ENCODE measurements at places on chromosomes 11 and 22. TPM values are rescaled to one million over a fixed set of nuclear protein-coding genes. Genes with fewer than 3 reads are reported as not detected.

GRCh38 chr11:42647993-42648392 lies 663.8 kb upstream of the API5 start:
- no peak for DNase-seq

- peak; percentile 5 for DNase-seq
Measured at GRCh38 chr11:104700609-104701008, 197.7 kb downstream of the CASP12 start.

- no peak for DNase-seq
Measured at GRCh38 chr22:23118647-23119493, 22.9 kb downstream of the RSPH14 start.

GRCh38 chr11:34366522-34366921 lies 8.7 kb upstream of the ABTB2 start:
- DNase-seq, result no peak

DNA sequence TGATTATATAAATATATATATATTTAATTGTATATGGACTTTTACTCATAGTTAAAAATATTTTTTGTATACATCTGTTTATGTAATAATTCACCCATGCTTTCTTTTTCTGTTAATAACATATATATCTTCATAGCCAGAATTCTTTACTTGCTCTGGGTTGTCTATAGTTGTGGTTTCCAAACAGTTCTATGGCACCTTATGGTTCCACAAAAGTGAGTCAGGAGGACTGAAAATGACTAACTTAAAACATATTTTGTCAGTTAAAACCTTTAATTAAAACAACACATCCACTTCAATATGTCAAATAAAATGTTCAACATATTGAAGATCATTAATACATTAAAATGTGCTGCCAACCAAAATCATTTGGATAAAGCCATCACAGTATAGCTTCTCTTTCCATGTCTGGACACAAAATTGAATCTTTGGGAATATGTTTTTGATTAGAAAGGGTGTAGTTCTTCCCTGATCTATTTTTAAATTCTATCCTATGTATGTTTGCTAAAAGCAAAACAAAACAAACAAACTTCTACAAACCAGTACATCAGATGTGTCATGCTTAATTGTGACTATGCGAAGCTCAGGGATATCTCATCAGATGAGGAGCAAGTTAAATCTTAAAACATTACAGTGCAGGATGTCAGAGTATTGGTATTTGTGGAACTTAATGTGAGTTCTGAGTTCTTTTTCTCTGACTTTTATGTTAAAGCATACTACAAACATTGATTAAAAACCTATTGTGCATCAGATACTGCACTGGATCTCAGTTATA lies 1488.4 kb upstream of the TENM4 start:
- DNase-seq, result no peak

DNA sequence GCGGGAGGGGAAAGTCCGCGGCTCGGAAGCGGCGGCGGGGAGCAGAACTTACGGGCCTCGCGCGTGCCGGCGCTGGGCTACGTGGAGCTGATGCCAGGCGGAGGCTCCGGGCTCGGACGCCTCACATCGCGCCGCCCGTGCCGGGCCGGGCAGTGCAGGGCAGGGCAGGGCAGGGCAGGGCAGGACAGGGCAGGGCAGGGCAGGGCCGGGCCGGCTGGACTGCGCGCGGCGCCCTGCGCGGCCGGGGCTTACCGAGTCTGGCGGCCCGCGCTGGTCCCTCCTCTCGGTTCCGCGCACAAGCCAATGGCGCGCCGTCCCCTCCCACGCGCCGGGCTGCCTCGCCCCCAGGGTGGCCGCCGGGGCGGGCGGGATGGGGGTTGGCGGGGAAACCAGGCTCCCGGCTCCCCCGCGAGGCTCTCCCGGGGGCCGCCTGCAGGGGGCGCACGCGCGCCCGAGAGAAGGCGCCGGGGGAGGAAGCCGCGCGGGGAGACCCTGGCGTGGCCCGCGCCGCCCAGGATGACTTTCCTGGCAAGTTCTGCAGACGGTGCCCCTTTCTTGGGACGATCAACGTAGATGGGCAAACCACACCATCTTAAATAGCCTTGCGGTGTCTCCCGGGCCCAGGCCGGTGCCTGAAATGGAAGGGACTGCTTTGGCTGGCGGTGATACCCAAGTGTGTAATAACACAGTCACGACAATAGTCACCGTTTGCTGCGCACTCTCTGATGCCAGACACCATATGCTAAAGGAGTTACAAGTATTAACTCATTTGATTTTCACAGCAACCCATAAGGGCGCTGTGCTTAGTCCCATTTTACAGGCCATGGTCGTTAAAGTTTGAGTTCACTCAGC lies at the start of gene TP53I11:
TP53I11 (minus strand) TSS at position 259 of the 852 bp plus-strand sequence. CDS start 12,548 bp downstream, outside the sequence.
- DNase-seq, result peak; percentile 18

- DNase-seq, result no peak
Measured at GRCh38 chr11:24357620-24358410, 139.0 kb upstream of the LUZP2 start.

HEPACAM gene
- polyA plus RNA-seq, result not detected

TYR gene
- polyA plus RNA-seq, result not detected

TTLL12 gene
- polyA plus RNA-seq, result 7.5 TPM

DNA sequence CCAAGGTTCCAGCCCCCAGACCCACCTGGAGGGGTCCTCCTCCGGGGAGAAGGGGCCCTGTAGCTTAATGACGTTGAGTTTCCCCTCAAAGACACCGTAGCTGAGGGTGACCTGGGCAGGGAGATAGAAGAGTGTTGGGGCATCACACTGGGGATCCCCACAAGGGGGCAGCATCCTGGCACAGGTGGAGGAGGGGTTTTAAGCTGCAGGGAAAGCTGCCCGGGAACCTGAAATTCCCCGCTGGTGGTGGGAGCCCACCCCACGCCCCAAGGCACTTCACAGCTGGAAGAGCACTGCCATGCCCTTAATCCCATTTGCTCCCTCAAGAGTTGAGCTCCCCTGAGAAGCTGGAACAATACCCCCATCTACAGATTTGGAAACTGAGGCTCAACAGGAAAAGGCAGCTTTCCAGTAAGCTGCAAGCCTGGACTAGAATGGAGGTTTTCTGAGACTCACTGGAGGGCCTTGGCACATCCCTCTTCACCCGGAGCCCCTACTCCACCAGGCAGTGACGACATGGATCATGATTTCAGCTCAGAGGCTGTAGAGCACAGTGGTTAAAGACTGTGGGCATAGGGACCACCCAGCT lies 13.7 kb downstream of the MFNG start:
- DNase-seq, result no peak

GRCh38 chr22:24848559-24849168 lies 42.7 kb downstream of the SGSM1 start:
- DNase-seq, result no peak

GRCh38 chr11:76209973-76210930 lies 4.0 kb upstream of the WNT11 start:
- DNase-seq, result no peak

GRCh38 chr11:44979543-44980399 lies 29.1 kb upstream of the TP53I11 start:
- no peak for DNase-seq

JAML gene
- polyA plus RNA-seq, result not detected

ASPHD2 gene
- polyA plus RNA-seq, result 2.5 TPM

GRCh38 chr11:74380746-74381439 lies 17.3 kb downstream of the PGM2L1 start:
- no peak for DNase-seq

IFITM10 gene
- polyA plus RNA-seq, result 0.06 TPM

GRCh38 chr11:66969584-66970225 lies 5.4 kb upstream of the C11orf86 start:
- peak; percentile 86 for DNase-seq

SNX15 gene
- polyA plus RNA-seq, result 15.3 TPM

DNA sequence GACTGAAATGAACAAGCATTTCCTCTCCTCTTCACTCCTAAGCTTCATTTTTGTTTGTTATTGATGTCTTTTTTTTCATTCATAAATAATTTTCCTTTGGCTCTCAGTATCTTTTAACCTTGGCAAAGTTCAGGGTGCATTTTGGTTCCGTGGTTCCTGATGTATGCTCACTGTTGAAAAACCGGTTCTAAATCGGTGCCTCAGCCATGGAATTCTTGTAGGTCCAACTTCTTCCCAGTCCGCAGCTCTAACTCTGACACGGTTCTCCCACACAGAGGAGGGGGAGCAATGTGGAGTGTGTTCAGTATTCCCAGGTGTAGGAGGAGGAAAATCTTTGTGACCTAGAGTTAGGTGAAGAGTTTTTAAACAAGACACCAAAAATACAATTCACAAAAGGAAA lies 12.6 kb upstream of the MS4A15 start:
- no peak for DNase-seq

GRCh38 chr11:11772865-11773515 lies 68.8 kb upstream of the USP47 start:
- DNase-seq, result no peak

KDM4E gene
- not detected for polyA plus RNA-seq

GDPD4 gene
- polyA plus RNA-seq, result not detected

SHANK2 gene
- 0.37 TPM for polyA plus RNA-seq

PDGFB gene
- polyA plus RNA-seq, result 0.13 TPM

KRTAP5-9 gene
- 0.09 TPM for polyA plus RNA-seq

C11orf52 gene
- 2.9 TPM for polyA plus RNA-seq

DRD4 gene
- not detected for polyA plus RNA-seq

- no peak for DNase-seq
Measured at GRCh38 chr11:29562183-29562582, 454.6 kb downstream of the KCNA4 start.

- DNase-seq, result no peak
Measured at GRCh38 chr11:69707176-69707575, 3.4 kb upstream of the FGF19 start.

DNA sequence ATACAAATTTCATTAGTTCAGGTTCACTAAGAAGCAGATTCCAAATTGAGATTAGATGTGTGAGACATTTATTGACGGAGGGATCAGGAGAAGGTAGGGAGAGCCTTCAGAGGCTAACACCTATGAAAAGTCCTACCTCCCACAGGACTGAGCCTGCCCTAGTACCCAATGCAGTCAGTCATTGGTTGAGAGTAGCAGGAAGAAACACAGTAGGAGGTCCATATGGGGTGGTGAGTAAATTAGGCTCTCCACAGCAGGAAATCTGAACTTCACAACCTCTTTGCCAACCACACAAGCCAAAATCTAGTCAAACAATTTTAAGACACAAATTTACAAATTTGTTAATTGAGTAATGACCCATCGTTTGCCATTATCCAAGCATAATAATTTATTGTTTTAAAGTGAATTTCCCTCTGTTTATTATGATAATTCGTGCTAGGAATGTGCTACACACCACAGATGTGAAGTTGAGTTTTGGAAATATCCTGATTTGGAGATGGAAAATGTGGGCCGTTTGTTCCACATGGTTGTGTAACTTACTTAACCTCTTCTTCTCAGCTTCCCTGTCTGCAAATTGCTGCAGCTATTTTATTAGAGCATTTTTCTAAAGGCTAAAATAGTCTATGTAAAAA lies 542.1 kb downstream of the ETS1 start:
- no peak for DNase-seq

TSKU gene
- polyA plus RNA-seq, result 27.3 TPM

DNA sequence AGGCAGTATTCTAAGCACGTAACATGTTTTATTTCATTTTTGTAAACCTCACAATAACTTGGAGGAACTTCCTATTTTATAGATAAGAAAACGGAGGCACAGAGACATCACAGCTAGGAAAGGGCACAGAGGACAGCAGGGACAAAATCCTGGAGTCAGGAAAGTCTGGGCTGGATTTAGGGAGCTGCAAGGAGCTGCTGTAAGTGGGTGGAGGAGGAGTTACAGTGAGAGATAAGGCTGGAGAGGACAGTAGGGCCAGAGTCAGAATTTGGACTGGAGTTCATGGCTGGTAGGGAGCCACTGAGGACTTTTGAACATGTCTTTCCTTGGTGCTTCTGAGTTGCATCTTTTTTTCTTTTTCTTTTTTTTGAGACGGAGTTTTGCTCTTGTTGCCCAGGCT lies 32.2 kb upstream of the PTPRJ start:
- no peak for DNase-seq

KDELR3 gene
- 150 TPM for polyA plus RNA-seq

CD3E gene
- not detected for polyA plus RNA-seq

MPZL3 gene
- 0.39 TPM for polyA plus RNA-seq

OR8H3 gene
- not detected for polyA plus RNA-seq
